ENCODE measurements at places on chromosomes 7 and 10.

DNA sequence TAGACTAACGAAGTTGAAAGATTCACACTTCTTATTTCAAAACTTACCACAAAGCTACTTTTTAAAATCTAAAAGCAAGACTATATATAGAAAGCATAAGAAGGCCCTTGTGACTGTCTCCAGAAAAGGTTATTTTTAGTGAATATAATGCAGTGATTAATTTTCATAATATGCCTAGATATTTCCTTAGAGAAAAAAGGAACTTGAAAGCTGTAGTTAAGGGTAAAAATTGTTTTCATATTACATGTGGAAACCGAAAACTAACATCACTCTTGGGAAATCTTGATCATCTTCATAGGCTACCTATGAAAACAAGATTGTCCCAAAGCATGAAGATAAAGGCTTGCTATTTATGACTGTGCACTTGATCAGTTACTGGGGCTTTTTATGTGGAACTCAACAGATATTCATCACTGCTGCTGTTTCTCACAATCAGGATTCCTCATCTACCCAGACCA, 223.2 kb downstream of the SH2D4B start:
- DNase-seq, result no peak

GRCh38 chr7:101630591-101630990, 1.5 kb upstream of the MYL10 start:
- no peak for DNase-seq

- DNase-seq, result no peak
Observed at GRCh38 chr10:91146146-91146545, 74.3 kb upstream of the PCGF5 start.

GRCh38 chr10:72097448-72098300, 9.3 kb upstream of the SPOCK2 start:
- DNase-seq, result no peak

- no peak for DNase-seq
Observed at GRCh38 chr7:134014935-134015334, 112.2 kb upstream of the LRGUK start.

DNA sequence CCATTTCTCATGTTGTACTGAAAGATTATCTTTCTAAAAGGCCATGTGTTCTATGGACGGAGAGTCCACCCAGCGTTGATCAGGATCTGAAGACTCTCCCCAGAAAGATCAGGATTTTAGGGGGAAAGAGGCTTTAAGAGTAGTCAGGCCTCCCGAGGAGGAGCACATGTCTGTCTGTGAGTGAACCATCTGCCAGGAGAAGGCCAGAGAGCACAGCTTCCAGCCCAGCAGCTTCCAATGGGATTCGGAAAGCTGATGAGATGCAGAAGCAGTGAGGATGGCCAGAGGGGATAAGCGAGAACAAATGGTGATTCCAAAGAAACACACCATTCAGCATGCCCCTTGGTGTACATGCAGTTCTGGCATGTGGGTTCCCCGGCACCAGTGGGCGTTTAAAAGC, 88.5 kb upstream of the TCERG1L start:
- DNase-seq, result no peak

DNA sequence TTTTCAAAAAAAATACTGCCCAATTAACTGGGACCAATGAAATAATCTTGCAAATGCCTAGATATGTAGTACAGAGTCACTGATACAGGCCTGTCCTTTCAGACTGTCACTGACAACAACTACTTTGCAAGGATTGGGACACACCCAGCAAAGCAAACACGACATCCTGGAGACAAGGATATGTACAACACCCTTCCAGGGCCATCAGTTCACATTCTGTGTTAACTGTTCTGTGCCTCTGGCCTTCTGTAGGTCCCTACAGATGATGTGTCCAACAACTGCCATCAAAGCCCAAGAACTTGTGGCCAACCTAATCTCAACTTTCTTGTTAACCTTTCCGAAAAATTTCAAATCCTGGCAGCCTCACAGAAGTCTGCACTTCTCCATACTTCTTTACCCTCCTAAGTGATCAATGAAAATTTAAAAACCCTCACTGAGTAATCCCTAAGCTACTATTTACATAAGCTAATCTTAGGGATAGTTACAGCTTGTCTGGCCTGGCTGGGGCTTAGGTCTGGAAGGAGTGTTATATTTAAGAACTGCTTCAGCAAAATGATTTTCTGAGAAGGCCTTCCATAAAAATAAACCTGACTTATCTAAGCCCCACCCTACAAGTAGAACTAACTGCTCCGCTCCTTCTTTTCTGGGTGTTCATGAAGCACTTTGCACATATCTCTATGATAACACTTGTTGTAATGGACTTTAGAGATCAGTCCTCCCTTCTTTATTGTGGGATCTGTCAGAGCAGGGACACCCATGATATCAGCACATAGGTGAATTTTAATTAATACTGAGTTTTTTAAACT, 21.0 kb downstream of the COBL start:
- DNase-seq, result no peak

GRCh38 chr10:972763-973162, 15.5 kb upstream of the GTPBP4 start:
- DNase-seq, result no peak

DNA sequence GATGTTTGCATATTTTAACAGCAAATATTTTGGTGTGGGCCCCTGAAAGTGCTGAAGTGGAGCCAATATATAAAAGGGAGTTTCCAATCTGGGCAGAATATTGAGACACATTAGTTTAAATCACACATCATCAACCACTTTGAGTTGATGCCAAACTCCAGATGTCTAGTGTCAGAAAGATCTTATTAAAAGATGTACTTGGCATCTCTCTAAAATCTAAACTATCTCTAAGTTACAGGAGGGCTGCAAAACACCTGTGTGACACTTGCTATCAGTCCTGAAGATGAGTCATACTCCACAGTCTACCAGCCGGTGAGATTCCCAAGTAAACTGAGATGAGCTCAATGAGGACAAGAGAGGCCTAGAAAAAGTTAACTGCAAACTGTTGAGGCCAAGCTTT, 11.4 kb downstream of the JAZF1 start:
- no peak for DNase-seq

GRCh38 chr7:7965301-7965700, 3.3 kb upstream of the GLCCI1 start:
- no peak for DNase-seq

- no peak for DNase-seq
Observed at GRCh38 chr7:79461660-79462059, 8.2 kb upstream of the MAGI2 start.

- DNase-seq, result no peak
Observed at GRCh38 chr7:155872678-155873369, 60.6 kb upstream of the SHH start.

DNA sequence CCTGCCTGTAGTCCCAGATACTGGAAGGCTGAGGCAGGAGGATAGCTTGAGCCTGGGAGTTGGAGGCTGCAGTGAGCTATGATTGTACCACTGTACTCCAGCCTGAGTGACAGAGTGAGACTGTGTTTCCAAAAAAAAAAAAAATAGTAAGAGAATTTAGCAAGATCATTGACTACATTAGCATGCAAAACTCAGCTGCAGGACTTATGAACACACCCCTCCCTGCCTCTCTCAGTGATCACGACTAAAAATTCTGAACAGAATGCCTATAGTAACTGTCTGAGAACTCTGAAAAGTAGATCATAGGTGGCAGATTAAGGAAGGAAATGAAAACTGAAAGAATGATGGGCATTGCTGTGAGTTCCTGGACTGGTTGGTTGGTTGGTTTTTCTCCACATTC, 50.5 kb downstream of the MYL10 start:
- DNase-seq, result no peak

DNA sequence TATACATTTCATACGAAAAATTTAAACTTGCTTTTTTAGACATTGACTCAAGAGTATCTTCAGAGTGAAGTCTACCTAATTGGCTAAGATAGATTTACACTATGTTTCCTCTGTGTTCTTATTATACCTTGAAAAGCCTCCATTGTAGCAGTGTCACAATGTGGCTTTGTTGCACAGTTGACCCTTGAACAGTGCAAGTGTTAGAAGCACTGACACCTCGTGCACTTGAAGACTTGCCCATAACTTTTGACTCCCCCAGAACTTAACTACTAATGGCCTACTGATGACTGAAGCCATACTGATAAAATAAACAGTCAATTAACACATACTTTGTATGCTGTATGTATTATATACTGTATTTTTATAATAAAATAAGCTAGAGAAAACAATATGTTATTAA, 84.3 kb downstream of the CPED1 start:
- no peak for DNase-seq

- no peak for DNase-seq
Observed at GRCh38 chr7:87111877-87112276, 40.4 kb upstream of the DMTF1 start.

DNA sequence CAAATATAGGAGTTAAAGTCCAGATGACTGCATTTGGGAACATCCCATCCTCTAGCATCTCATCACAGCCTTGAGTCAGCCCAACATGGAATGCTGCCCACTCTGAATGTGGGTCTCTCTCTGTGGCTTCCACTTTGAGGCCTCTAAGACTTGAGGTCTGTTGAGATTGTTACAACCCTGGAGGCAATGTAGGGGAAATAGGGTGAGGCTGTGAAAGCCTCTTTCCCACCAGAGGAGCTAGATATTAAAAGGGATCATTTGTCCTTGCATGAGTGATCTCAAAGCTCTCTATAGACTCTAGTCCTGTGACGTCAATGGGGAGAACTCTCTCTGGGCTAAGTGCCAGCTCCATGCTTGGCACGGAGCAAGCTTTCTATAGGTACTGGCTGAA, 6.4 kb upstream of the GOLGA7B start:
- DNase-seq, result no peak

- DNase-seq, result no peak
Observed at GRCh38 chr10:113533801-113534200, 19.1 kb upstream of the HABP2 start.

GRCh38 chr10:43076311-43076875, 476 bp upstream of the RET start:
- DNase-seq, result no peak

- DNase-seq, result no peak
Observed at GRCh38 chr10:114408112-114408967, 4.0 kb upstream of the AFAP1L2 start.

GRCh38 chr10:78859769-78860168, 209.0 kb upstream of the ZMIZ1 start:
- DNase-seq, result no peak

- no peak for DNase-seq
Observed at GRCh38 chr7:152759949-152760853, 649 bp downstream of the ACTR3B start.

DNA sequence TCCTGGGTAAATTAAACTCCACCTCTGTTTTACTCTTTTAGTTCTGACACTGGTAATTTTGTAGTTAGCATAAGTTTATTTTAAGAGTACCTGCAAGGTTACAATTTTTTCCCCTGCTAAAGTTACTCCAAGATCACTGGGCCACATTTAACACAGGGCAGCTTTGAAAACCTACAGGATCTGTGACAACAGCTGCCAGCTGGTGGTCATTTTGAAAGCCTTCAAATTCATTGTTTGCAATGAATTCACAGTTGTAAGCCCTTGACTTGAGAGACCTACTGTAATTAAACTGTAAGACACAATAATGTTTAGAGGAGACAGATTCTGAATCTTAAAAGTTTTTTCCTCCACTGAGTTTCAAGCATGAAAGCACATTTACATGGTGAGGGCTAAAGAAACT, 129.6 kb downstream of the CNOT4 start:
- DNase-seq, result no peak

DNA sequence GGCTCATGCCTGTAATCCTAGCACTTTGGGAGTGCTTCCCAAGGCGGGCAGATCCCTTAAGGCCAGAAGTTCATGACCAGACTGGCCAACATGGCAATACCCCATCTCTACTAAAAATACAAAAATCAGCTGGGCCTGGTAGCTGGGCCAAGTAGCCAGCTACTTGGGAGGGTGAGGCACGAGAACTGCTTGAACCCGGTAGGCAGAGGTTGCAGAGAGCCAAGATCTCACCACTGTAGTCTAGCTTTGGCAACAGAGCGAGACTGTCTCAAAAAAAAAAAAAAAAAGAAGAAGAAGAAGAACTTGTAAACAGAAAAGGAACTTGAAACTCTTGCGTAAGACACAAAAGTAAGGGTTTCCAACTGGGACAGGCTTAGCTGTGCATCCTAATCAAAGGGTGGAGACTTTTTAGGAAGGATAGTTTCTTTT, 5.6 kb upstream of the IFIT2 start:
- no peak for DNase-seq

- no peak for DNase-seq
Observed at GRCh38 chr7:93315896-93316295, 83.7 kb downstream of the VPS50 start.

GRCh38 chr7:98831641-98832221, 38.1 kb downstream of the TMEM130 start:
- DNase-seq, result no peak

- no peak for DNase-seq
Observed at GRCh38 chr7:141695803-141696289, 6.1 kb downstream of the DENND11 start.

DNA sequence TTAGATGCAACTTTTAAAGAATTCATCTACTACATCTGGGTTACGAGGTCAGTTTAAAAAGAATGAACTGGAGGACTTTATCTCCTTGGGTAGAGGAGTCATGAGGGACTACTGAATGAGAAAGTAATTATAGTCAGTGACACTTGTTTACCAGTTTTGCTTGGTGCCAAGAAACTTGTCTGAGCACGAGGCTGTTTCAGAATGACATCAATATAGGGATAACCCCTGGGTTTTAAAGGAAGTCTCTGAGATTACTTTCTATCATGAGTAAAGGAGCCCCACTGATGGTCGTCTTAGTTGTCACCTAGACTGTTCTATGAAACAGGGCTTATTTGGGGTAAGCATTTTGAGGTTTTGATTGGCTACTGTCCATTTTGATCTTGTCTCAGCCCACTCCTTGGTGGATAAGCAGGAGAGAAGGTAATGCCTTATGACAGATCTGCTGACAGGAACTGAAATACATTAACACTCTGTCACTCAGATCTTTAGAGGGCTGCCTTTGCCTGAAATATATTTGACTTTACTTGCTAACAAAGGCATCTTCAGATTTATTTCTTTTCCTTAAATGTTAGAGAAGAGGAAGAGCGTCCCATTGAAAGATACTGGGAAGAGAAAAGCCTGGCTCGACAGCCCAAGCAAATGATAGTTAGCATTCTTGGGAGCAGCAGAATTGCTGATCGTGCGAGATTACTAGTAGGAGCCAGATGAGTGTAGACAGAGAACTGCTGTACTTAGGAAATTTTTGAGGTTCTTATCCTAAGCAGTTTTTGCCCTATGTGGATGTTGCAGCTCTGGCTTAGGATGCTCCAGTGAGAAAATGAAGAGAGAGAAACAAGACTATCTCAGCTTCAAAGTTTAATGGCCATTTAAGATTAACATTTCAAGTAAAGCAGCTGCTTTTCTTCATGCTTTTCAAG, 299.2 kb upstream of the LRGUK start:
- DNase-seq, result no peak

- DNase-seq, result no peak
Observed at GRCh38 chr7:22572292-22572691, 72.3 kb upstream of the STEAP1B start.

- no peak for DNase-seq
Observed at GRCh38 chr10:86726677-86726999, 29.8 kb upstream of the BMPR1A start.

Data from NT2/D1 (cell line).